Skeletal muscle cell (primary cell): ENCODE measurements at places on chromosomes 3 and 15.
A peak's percentile ranks its signal among the peaks of the same experiment; 100 is the strongest.

- no peak for DNase-seq
Measured at GRCh38 chr3:10515396-10515795, 10.0 kb upstream of the ATP2B2 start.

- DNase-seq = no peak
Measured at GRCh38 chr3:38835939-38836338, 19.9 kb upstream of the SCN10A start.

GRCh38 chr3:99846477-99847160, 29.0 kb downstream of the CMSS1 start:
- peak; percentile 54 for DNase-seq

GRCh38 chr3:108441071-108441507, 69.3 kb downstream of the MYH15 start:
- no peak for DNase-seq
